ENCODE measurements at places on chromosomes 4 and X.

GRCh38 chrX:14363728-14364127 is 165.6 kb upstream of the GLRA2 start:
- no peak for DNase-seq

DNA sequence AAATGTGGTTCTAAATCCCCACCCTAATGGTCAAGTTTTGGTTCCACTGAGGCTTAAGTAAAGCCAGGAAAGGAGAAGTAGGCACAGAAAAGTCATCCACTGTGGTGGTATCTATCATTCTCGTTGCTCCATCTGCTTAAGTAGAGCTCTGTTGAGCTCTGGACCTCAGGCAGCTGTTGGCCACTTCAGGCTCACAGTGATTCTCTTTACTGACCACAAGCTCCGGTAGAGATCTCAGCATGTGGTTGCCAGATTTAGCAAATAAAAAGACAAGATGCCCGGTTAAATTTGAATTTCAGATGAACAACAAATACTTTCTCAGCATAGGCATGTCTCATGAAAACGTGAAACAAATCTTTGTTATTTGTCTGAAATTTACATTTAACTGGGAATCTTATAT is 132.3 kb upstream of the PTCHD1 start:
- no peak for DNase-seq

GRCh38 chr4:80140194-80140593 is 57.1 kb upstream of the PRDM8 start:
- DNase-seq, result no peak

GRCh38 chr4:10015140-10015753 is 6.0 kb downstream of the SLC2A9 start:
- DNase-seq, result no peak

- no peak for DNase-seq
Measured at GRCh38 chr4:54228056-54228527, 1.0 kb upstream of the PDGFRA start.

GRCh38 chr4:175714686-175715085 is 97.4 kb downstream of the GPM6A start:
- DNase-seq, result no peak

DNA sequence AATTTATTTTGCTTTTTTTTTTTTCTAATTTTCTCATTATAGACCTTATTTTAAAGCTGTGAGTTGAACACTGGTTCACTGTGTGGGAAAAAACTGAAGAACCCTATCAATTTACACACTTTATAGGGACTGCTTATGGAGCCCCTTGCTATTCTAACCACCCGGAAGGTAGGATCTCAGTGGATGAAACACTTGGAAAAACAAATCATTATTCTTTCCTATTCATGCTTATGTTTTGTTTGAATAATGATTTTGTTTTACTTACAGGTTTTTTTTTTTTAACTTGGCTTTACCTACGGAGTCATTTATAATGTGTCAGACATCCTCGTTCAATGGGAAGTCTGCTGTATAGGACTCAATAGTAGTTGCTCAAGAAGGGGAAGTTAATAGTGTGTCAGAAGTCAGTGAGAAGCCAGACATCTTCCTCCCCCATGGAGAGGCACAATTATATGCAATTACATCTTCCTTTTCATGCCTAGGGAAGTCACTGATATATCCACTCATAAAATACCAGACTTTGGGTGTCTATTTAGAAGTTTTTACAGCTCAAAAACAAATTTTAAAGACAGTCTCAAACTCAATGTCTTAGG is 113.2 kb downstream of the ARSF start:
- DNase-seq, result no peak

- no peak for DNase-seq
Measured at GRCh38 chrX:24283127-24283794, 30.6 kb downstream of the SUPT20HL2 start.

- no peak for DNase-seq
Measured at GRCh38 chr4:172157946-172158345, 344.7 kb downstream of the GALNTL6 start.

DNA sequence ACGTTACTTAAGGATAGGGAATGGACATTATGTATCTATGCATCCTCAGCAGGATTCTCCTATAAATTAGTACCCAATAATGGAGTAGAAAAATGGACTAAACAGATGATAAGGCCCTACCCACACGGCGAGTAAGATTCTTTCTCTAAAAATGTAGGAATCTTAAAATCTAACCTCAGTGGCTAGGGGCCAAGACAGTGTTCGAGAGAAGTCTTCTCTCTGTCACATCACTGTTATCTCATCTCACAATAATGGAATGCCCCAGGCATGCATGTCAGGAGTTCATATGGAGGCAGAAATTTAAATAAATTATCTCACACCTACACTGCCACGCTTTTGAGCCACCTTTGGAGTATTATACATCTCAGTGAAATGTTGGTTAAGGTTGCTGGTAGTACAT is 132.9 kb downstream of the LDB2 start:
- DNase-seq, result no peak

DNA sequence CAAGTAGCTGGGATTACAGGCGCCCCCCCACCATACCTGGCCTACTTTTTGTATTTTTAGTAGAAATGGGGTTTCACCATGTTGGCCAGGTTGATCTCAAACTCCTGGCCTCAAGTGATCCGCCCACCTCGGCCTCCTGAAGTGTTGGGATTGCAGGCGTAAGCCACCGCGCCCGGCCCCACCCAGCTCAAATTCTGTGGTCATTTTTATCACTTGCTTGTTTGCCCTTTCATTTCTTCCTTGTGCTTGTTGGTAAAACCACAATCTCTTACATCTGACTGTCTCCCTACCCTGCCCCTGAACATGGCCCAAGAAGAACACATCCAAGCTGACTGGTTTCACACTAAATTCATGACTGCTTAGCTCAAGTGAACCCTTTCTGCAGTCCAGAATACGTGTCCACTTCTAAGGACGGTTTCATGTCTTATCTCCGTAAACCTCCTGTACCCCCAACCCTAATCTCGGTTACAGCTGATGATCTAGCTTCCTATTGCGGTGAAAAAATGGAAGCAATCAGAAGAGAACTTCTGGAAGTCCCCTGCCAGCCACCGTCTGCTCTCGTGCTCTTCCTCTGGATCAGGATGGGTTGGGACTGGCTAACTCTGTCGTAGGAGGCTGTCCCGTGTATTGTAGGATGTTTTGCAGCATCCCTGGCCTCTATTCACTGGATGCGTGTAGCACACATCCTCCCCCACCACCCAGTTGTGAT is 5.4 kb upstream of the RS1 start:
- no peak for DNase-seq

GRCh38 chr4:1766106-1767060 is 26.7 kb upstream of the FGFR3 start:
- no peak for DNase-seq

GRCh38 chr4:10981576-10981975 is 297.0 kb upstream of the CLNK start:
- DNase-seq, result no peak

DNA sequence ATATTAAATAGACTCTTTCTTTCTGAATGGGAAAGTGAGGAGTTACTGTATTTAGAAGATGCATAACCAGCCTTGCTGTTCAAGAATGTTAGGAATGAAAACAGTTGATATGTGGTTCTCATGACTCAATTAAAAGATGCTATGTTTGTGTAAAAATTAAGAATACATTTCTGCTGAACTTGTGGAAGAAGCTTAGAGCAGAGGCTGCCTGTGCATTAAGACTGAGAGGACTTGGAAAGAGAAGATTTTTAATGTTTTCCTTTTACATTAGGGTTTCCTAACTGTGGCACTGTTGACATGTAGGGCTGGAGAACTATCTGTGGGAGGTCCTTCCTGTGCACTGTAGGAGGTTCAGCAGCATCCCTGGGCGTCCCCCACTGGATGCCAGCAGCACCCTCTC is 137.7 kb downstream of the GPR143 start:
- DNase-seq, result no peak

- no peak for DNase-seq
Measured at GRCh38 chr4:159227378-159227777, 124.5 kb downstream of the RAPGEF2 start.

DNA sequence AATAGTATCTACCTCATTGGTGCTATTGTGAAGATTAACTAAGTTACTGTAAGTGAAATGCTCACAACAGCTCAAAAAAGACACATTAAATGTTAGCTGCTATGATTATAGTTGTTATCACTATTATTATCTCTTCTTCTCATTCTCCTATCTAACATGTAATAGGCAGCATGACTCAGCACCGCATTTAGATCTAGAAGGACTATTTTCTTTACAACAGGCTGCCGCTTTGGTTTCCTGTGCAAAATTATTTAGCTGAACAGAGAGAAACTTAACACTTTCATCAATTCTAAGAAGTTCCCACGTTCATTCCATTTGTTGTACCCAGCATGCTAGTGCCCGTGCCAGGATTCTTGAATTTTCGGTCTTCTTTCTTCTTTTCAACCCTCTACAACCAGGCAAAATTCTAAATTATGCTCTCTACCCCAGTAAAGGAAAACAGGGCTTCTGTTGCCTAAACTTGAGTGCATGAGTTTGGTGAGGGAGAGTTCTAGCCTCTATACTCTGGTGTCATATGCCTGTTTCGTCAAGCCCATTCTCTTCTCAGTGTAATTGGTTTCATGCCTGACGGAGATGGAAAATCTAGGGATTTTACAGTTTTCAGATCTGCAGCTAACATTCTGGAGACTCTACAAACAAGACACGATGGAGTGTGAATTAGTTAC is 378.9 kb downstream of the PPP1R2C start:
- DNase-seq, result no peak

- no peak for DNase-seq
Measured at GRCh38 chr4:106046083-106046482, 150.8 kb downstream of the NPNT start.

GRCh38 chr4:10809905-10810304 is 125.3 kb upstream of the CLNK start:
- no peak for DNase-seq

DNA sequence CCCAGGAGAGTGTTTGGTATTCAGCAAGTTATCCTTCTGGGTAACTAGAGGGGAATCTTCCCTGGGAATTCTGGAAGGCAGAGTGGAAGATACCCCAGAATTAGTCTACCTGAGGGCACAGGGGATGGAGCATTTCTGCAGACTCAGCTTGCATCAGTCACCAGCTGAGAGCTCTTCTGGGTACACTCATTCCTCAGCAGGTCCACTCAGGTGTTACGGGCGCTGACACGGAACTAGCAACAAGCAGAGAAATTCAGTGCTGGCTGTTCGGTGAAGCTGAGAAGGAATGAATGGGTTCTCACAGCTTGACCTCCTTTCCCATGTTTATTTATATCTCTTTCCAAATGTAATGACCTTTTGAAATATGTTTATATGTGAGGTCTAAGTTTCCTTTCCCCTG is 106.0 kb upstream of the PNPLA4 start:
- DNase-seq, result no peak

DNA sequence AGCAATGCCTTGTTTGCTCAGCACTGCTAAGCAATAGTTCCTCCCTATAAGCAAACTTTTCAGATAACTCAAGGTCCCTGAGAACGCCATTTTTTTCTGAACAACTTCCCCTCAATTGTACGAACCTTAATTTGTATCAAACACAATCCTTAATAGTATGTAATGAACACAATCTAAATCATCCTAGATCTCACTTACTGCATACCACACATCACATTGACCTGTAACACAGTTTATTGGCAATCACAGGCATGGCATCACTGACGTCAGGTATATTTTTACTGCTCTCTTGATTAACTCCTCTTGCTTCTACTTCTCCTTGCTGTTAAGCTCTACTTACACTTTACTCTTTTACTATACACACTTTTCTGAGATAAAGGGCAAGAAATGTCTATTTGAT is 67.0 kb downstream of the TAPT1 start:
- no peak for DNase-seq

DNA sequence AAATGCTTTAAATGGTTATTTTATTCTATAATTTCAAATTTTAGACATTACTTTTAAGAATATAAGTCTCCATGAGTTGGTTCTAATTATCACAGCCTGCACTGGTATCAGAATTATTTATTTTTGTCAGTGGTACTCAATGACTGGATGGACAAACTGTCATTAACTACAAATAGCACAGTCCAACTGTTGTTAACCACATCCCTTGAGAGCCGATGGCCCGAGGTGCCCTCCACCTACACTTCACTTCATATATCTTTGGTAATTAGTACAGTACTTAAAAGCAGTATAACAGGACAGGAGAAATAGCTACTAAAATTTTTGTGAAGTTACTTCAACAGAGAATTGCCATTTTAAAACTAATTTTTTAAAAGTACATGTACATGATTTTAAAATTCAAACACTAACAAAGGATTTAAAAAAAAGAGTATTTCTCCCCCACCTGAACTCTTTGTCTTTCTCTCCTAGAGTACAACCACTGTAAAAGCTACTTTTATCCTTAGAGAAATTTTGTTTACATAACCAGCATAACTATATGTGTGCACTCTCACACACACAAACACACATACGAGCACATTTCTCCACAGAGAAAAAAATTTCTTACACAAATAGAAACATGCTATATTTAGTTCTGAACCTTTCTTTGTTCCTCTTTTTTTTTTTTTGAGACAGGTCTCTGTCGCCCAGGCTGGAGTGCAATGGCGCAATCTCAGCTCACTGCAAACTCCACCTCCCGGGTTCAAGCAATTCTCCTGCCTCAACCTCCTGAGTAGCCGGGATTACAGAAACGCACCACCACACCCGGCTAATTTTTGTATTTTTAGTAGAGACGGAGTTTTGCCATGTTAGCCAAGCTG is 6.5 kb downstream of the TIFA start:
- no peak for DNase-seq

GRCh38 chrX:53268173-53268572 is 13.2 kb downstream of the IQSEC2 start:
- DNase-seq, result no peak

- no peak for DNase-seq
Measured at GRCh38 chr4:147840838-147841738, 109.2 kb downstream of the ARHGAP10 start.

- DNase-seq, result no peak
Measured at GRCh38 chr4:5452156-5452555, 256.2 kb downstream of the EVC2 start.

DNA sequence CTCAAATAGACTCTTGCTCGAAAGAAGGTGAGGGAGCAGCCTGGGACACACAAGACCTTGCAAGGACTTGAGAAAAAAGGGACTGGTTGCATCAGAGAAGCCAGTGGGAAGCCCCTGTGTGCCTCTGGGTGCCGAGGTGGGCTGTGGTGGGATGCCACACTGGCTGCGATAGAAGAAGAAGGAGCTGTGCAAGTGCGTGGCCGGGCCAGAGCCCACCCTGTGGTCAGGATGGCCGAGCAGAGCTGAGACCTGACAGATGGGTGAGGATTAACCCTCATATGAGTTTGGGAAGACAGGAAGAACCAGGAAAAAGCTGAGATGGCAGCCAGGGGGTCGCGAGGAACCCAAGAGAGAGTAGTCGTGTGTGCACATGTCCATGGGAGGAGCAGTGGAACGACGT is 44.6 kb upstream of the HGFAC start:
- no peak for DNase-seq

- DNase-seq, result no peak
Measured at GRCh38 chrX:47646636-47647035, 3.7 kb downstream of the ELK1 start.

- no peak for DNase-seq
Measured at GRCh38 chr4:78707793-78708192, 68.4 kb upstream of the BMP2K start.

- no peak for DNase-seq
Measured at GRCh38 chr4:15636818-15637217, 18.3 kb downstream of the FBXL5 start.

- DNase-seq, result no peak
Measured at GRCh38 chr4:155140889-155141288, 67.5 kb upstream of the NPY2R start.

Data from stimulated activated CD4-positive, alpha-beta T cell treated with anti-CD3 and anti-CD28 coated beads, Interleukin-1b, Interleukin-23, amount 100 ng/mL, for 1 hour (primary cell).